ENCODE measurements at places on chromosomes 5 and 9.

- no peak for DNase-seq
Observed at GRCh38 chr5:133883916-133884315, 84.5 kb downstream of the C5orf15 start.

GRCh38 chr9:87109231-87109631 is 161.9 kb upstream of the GAS1 start:
- no peak for DNase-seq

DNA sequence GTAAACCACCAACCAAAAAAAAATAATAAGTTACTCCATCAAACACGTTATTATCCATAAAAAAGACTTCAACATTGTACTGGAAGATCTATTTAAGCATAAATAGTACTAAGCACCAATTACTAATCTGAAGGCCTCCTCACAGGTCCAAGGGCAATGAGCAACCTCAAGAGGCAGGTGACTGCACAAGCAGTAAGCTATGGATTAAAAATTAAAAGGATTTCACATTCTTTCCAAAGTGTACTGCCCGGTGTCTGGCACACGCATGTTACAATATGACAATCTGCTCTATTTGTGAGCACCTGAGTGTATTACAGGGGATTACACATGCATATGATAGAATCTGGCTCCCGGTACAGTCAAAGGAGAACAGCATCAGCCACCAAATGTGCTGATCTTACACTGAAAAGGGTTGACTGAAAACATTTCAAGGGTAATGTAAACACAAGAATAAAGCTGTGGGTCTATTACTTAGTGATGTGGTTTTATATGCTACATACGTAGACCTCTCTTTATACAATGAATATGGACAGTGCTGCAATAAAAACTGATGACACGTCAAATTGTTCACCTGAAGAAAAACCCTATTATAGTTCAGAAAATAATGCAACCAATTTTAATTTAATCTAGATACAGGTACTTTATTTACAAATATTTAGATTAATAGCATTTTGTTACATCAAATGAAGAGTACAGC is 22.8 kb downstream of the RAB14 start:
- DNase-seq: no peak

- DNase-seq: no peak
Observed at GRCh38 chr9:136225366-136225747, 20.3 kb downstream of the QSOX2 start.

DNA sequence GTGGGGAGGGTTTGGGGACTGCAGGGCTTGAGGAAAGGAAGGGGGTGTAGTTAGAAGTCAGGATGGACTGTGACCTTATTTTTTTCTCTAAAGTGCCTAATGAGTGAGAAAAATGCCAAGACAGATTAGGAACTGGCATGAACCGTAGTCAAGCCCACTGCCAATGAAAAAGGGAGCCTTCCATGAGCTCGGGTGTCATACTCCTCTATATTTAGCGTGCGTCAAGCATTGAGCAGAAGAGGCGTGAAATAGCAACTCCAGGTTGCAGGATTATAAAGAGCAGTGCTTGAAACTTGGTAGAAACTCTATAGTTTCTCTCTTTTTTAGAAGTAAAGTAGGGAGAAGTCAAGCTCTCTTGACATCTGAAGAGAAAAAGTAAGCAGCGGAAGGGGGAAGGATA is 1.8 kb downstream of the SGCD start:
- DNase-seq: no peak

GRCh38 chr9:129446828-129447550 is 173.9 kb downstream of the C9orf50 start:
- DNase-seq: no peak

GRCh38 chr5:165834891-165835290 is 2329.5 kb downstream of the MAT2B start:
- no peak for DNase-seq

- DNase-seq: no peak
Observed at GRCh38 chr9:16236882-16237281, 633.6 kb downstream of the BNC2 start.

GRCh38 chr5:42587096-42587723 is 164.0 kb downstream of the GHR start:
- DNase-seq: no peak

DNA sequence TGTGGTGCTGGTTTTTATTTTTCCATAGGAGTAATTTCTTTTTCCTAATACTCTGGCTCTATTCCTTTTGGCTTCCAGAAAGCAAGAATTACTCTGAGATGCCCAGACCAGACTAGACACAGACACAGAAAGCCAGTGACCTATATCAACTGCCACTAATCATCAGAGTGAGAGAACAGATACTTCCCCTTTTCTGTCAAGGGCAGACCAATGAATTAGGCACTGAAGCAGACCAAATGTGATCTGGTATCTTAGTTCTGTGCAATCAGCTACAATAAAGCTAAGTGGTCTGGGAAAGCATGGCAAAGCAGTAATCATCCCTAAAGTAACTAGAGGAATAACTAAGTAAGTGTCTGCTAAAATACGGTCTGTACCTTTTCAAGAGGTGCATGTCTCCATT is 239.1 kb downstream of the ELAVL2 start:
- DNase-seq: no peak

DNA sequence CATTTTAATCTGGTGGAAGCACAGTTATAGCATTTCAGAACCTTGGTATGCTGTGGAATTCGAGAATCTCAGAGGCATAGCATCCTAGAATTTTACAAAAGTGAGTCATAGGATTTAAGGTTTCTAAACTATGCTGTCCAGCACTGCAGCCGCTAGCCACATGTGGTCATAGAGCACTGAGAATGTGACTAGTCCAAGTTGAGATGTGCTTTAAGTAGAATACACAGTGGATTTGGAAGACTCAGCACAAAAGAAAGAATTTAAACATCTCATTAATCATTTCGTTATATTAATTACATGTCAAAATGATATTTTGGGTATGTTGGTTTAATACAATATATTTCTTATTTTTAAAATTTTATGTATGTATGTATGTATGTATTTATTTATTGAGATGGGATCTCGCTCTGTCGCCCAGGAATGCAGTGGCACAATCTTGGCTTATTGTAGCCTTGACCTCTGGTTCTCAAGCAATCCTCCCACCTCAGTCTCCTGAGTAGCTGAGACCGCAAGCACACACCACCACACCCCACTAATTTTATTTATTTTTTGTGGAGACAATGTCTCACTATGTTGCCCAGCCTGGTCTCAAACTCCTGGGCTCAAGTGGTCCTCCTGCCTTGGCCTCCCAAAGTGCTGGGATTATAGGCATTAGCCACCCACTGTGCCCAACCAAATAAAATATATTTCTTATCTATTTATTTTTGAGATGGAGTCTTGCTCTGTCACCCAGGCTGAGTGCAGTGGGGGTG is 20.4 kb upstream of the RPS14 start:
- DNase-seq: peak; percentile 97

DNA sequence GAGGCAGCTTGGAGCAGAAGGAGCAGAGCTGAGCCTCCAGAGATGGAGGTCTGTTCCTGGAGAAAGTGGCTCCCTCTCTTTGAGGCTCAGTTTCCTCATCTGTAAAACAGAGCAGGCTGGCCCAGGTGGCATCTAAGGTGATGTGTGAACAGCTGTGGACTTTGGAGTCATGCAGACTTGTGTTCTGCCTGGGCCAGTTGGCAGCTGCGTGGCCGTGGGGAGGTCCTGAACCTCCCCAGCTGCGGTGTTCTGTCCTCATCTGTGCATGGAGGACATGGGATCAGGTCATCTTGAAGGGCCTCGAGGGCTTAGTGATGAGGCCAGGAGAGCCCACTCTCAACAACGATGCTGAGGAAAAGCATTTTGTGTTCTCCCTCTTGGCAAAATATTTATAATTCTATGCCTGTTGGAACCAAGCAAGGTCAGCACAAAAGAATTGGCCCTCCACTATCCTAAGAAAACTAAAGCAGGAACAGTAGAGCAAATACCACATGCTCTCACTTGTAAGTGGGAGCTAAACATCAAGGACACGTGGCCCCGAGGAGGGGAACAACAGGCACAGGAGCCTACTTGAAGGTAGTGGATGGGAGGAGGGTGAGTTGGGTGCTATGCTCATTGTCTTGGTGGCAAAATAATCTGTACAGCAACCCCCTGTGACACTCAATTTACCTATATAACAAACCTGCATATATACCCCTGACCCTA is 63.2 kb upstream of the COL15A1 start:
- no peak for DNase-seq

GRCh38 chr5:73908846-73909245 is 282.9 kb downstream of the ARHGEF28 start:
- DNase-seq: no peak

DNA sequence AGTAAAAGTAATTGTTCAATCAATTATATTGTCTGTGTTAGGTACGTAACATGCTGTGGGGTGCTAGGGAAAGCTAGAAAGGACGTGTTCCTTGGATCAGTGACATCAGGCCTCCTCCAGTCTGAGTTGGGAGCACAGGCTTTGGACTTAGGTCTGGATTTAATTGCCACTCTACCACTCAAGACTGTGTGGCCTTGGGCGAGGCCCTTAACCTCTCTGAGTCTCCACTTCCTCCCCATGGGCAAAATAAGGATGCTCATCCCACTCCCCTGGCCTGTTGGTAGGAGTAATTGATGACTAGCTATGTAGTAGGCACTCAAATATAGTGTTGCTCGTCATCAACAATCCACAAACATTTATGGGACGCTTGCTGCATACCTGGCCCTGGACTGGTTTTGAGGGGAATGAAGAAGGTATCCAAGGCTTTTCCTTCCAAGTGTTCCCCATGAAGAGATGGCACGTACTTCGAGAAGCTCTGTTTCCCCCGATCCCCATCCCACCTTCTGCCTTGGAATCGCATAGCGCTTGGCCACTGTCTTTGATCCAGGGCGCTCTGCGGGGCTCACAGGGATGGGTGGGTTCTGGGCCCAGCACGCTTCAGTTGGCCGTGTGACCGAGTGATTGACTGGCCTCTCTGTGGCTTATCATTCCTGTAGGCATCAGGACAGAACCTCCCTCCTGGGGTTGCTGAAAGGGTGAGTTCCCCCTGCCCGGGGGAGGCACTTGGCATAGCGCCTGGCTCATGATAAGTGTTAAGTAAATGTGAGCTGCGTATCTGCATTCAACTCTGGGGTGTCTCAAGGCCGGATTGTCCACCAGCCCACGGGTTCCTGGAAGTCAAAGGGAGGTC is 8.1 kb downstream of the FGF18 start:
- DNase-seq: no peak

DNA sequence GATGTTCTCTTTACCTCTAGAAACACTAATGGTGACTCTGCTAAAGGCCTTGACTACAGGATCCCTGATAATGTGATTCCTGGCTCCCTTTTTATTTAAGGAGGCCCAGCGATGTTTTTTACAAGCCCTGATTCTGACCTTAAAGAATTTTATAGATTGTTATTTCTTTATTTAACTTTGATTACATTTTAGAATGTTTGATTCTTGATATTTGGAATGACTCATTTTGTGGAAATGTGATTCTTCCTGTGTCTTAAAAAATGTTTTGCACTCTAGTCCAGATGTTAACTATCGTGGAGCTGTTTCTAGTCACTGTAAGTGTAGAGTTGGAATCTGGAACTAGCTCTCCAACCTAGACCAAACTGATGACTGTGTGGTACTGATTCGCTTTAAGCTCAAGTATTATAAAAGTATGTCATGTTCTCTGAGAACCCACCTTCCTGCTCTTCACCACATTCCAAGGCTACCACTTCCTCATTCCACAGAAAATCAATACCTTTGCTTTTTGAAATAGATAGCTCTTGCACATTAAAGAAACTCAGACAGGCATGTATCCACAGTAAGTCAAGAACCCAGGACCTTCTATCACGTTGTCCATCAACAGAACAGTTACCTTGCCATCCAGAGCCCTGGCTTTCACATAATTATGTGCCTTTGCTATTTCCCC is 65.2 kb downstream of the JMY start:
- no peak for DNase-seq

GRCh38 chr9:126702151-126703001 is 88.6 kb downstream of the LMX1B start:
- DNase-seq: no peak

DNA sequence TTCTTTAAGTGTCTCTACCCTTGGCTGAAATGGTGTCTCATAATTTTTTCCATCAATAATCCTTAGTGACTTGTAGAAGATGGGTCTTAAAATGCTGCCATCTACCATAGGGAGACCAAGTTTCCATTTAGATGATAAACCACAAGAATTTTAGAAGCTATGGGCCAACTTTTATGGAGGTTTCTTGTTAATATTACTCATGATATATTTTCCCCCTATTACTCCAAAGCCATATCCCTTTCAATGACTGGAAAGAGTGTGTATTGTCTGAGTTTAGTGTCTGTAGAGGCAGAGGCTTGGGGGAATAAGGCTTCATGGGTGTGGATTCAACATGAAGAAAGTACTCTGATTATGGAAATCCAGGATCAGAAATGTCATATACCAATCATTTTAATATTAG is 507.3 kb upstream of the TNC start:
- no peak for DNase-seq

GRCh38 chr5:141518618-141519015 is 29.7 kb downstream of the PCDHGC5 start:
- DNase-seq: no peak

GRCh38 chr9:126146254-126147145 is 180.1 kb upstream of the MVB12B start:
- no peak for DNase-seq

DNA sequence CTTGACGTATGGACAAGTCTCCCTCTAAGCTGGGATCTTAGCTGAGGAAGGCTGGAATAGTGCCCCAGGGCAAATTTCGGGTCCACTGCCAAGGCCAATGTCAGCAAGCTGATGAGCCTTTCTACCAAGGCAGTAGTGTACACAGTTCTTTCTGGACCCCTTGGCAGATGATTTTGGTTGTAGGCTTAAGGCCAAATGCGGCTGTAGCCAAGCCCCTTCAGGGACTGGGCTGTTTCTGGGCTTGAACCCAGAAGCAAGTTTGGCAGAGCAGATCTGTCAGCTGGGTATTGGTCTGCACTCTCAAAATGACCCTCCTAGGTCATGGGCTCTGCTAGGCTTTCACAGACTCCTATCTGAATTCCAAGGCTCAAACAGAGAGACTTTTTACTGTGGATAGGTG is 121.6 kb downstream of the ADAMTSL1 start:
- DNase-seq: no peak

DNA sequence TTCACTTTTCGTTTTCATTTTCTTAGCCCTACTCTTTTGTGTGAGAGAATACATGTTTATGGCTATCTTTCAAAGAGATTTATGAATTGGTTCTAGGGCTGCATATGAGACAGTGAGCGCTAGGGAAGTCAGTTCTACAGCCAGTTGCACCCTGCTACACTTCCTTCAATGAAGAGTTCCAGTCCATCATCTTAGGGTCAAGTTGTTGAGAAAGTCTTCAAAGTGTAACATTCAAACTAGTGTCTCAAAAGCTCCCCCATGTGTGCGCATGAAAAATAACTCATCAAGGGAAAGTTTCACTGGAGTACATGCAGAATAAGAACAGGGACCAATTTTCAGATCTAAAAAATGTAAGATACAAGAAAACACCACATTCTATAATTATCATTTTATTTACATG is 317.2 kb downstream of the DEPDC1B start:
- DNase-seq: no peak

DNA sequence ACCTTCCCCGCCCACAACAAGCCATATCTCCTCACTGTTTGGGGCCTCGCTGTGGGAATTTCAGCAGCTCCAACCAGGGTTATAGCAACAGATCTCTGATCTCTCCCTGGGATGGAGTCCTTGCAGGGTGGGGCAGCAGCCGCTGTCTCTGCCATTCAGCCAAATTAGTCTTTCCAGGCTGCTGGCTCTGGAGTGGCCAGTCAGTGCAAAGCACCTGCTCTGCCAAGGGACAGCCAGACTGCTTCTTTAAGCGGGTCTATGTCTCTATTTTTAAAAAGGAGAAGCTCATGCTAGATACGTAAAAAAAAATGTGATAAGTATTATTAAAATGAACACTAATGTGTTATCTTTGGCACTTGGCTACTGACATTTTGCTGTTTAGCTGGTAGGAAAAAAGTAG is 380.2 kb downstream of the CDH10 start:
- DNase-seq: no peak

GRCh38 chr5:166834246-166834645 is 1457.2 kb upstream of the WWC1 start:
- DNase-seq: no peak

Measured in AG04449 (cell line).